Effector CD8-positive, alpha-beta T cell (primary cell): ENCODE measurements at places on chromosomes 4 and X.
A peak's percentile ranks its signal among the peaks of the same experiment; 100 is the strongest.

DNA sequence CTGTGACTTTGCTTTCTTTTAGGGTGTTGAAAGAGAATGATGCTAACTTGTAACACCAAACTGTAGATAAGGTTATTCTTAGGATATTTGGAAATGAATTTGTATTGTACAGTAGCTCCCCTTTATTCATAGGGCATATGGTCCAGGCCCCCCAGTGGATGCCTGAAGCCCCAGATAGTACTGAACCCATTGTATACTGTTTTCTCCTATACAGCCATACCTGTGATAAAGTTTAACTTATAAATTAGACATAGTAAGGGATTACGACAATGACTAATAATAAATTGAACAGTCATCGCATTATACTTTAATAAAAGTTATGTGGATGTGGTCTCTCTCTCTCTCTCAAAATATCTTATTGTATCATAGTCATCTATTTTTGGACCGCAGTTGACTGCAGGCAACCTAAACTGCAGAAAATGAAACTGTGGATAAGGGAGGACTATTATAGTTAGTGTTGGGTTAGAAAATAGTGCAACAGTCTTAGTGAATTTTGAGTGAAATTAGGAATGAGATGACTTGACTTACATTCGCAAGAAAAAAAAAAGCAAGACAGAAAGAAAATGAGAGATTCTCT is 105.1 kb downstream of the CLDN22 start:
- no peak for DNase-seq

GRCh38 chrX:41600291-41600690 is 88.5 kb upstream of the GPR34 start:
- DNase-seq = no peak

- DNase-seq = no peak
These were observed 33.4 kb downstream of the SLC2A9 start for GRCh38 chr4:9987749-9988362.

GRCh38 chr4:165909947-165910346 is 36.9 kb downstream of the TLL1 start:
- DNase-seq = no peak

- DNase-seq = no peak
These were observed 9.4 kb upstream of the CPLX1 start for GRCh38 chr4:835148-836002.

GRCh38 chr4:56424697-56425514 is 10.5 kb downstream of the PPAT start:
- DNase-seq = peak; percentile 6

DNA sequence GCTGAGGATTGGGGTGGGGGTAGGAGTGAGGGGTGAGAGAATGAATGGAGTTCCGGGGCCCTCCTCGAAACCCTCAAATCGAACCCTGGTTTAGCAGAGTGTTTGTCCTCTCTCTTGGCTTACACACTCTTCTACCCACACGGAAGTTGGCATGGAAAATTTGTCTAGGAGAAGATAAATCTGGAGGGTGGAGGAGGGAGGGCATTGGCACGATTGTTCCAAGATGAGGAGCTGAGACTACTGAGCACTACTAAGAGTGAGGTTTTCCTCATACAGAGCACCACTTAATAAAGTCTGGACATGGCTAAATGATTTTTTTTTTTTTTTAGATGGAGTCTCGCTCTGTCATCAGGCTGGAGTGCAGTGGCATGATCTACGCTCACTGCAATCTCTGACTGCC is 33.4 kb downstream of the AKAP4 start:
- DNase-seq = no peak

DNA sequence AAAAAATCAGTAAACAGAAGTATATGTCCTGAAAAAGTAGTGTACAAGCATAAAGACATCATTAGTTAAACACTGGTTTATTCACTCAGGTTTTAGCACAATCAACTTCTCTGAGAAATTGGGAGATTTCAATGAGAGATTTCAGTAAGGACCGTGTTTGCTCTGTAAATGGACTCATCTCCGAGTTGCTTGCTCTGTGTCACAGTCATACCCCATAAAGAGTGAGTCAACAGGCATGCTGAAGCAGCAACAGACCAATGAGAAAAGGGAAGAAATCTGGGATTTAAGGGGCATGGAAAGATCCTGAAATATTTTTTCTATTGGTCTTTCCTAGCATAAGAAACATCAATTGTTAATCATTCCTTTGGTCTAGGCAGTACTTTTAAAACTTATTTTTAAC is 4.7 kb downstream of the GLUD2 start:
- no peak for DNase-seq

DNA sequence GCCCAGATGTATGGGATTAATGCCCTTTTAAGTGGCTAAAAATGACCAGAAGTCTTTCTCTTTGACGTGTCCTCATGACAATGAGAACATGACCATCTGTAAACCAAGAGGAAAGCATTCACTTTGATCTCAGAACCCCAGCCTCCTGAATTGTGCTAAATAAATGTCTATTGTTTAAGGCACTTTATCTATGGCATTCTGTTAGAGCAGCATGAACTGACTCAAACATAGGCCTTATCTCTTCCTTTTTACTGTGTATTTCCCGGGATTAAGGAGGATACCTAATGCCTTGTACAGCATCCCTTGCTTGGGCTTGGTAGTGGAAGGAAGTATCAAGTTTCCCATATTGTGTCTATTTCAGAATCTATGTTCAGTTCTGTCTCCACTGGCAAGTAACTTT is 47.2 kb upstream of the HS3ST1 start:
- DNase-seq = no peak

DNA sequence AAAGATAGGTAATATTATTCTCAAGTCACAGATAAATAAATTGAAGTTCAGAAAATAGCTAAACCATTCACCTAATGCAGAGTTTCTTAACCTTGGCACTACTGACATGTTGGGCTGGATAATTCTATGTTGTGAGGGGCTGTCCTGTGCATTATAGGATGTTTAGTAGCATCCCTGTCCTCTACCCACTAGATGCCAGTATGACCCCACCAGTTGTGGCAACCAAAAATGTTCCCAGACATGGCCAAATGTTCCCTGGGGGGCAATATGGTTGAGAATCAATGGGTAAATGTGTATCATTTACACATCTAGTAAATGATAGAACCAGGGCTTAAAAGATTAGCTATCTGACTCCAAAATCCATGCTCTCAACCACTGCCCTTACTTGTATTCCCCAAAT is 140.9 kb downstream of the COL4A6 start:
- no peak for DNase-seq

DNA sequence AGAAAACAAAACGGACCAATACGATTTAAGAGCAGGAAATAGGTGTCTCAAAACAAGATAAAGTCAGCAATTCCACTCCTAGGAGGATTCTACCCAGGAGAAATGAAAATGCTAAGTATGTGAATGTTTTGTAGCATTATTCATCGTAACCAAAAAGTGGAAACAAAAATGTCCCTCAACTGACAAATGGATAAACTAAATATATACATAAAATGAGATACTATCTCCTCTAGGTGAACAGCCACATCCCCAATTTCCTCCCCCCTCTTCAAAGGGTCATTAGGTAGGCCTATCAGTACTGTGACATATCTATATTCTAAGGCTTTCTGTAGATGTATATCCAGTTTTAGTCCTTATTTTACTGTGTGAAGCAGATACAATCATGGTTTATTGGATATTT is 18.0 kb downstream of the DDX3X start:
- DNase-seq = no peak

- no peak for DNase-seq
These were observed 20.3 kb upstream of the PDCL2 start for GRCh38 chr4:55612341-55612740.

DNA sequence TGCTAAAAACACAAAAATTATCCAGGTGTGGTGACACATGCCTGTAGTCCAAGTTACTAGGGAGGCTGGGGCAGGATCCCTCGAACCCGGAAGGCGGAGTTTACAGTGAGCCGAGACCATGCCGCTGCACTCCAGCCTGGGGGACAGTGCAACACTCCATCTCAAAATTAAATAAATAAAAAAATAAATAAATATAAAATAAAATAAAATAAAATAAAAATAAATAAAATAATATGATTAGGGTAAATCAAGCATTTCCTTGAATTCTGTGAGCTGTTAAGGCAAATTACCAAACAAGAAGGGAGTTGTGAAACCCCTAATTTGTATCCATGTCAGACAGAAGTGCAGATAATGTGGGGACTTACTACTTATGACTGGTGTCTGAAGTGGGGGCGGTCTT is 1928.9 kb upstream of the IGFBP7 start:
- no peak for DNase-seq

GRCh38 chr4:6622744-6623143 is 17.7 kb upstream of the MRFAP1 start:
- no peak for DNase-seq

GRCh38 chr4:183563874-183564273 is 59.0 kb downstream of the ING2 start:
- DNase-seq = no peak

DNA sequence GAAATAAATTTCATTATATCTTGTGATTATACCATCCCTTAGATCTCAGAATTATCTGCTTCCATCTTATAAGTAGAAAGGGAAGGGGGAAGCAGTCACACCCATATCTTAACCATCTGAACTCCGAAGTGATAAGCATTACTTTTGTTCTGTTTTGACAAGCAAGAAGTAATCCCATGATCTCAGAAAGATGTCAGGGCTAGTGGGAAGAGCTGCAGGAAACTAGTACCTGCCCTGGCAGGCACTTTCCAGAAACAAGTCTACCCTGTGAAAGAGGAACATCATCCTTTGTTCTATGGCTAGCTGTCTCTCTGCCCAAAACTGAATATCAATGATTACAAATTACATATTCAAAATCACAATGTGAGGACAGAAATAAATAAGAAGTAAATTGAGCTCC is 244.4 kb downstream of the SPOCK3 start:
- no peak for DNase-seq

DNA sequence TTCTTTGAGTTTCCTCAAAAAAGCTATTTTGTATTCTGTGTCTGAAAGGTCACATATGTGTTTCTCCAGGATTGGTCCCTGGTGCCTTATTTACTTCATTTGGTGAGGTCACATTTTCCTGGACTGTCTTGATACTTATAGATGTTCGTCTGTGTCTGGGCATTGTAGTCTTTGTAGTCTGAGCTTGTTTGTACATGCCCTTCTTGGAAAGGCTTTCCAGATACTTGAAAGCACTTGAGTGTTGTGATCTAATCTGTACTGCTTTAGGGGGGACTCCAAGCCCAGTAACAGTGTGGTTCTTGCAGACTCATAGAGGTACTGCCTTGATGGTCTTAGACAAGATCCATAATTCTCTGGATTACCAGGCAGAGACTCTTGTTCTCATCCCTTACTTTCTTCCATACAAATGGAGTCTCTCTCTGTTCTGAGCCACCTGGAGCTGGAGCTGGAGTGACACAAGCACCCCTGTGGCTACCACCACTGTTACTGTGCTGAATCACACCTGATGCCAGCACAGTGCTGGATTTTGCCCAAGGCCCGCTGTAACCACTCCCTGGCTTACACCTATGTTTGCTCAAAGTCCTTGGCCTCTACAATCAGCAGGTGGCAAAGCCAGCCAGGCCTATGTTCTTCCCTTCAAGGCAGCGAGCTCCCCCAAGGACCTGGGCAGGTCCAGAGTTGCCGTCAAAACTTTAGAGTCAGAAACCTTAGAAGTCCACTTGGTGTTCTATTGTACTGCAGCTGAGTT is 72.3 kb upstream of the EFHC2 start:
- no peak for DNase-seq

DNA sequence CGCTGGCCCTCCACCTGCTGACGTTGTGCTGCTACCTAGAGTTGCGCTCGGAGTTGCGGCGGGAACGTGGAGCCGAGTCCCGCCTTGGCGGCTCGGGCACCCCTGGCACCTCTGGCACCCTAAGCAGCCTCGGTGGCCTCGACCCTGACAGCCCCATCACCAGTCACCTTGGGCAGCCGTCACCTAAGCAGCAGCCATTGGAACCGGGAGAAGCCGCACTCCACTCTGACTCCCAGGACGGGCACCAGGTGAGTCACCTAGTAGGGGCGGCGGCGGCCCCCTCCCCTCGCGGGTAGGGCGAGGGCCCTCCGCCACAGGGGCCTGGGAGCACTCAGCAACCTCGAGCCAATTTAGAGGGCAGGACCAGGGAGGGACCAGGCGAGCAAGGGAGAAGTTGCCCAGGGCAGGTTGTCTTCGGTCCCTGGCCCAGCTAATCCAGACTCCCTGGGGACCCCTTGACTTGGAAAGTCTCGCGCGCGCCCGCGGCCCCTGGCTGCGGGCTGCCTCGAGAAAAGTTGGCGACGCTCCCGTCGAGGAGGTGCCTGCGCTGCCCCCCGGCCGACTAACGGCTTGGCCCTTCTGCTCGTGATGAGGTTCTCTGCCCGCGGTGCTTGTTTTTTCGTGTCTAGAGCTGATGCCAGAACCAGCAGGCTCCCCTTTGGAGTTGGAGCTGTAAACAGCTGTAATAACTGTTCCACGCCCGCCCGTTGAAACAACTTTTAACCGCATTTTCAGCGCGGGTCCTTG is 717 bp downstream of the EDA start:
- no peak for DNase-seq

- DNase-seq = no peak
These were observed 527.7 kb upstream of the CXorf51A start for GRCh38 chrX:147342197-147342596.

DNA sequence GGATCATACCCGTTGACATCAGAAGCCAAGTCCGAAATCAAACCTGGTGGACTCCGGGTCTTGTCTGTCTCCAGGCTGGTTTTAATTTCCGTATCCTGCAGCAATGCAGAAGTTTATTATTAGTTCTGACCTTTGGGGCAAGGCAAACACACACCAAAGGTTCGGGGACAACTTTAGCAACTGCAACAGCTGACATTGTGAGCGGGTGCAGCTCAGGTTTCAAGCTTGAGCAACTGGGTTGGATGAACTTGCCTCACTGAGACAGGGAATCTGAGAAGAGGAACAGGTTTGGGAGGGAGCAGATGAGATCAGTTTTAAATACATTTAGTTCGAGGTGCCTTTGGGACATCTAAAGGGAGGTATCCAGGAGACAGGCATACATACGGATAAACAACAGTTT is 110.7 kb downstream of the GNL3L start:
- DNase-seq = no peak

DNA sequence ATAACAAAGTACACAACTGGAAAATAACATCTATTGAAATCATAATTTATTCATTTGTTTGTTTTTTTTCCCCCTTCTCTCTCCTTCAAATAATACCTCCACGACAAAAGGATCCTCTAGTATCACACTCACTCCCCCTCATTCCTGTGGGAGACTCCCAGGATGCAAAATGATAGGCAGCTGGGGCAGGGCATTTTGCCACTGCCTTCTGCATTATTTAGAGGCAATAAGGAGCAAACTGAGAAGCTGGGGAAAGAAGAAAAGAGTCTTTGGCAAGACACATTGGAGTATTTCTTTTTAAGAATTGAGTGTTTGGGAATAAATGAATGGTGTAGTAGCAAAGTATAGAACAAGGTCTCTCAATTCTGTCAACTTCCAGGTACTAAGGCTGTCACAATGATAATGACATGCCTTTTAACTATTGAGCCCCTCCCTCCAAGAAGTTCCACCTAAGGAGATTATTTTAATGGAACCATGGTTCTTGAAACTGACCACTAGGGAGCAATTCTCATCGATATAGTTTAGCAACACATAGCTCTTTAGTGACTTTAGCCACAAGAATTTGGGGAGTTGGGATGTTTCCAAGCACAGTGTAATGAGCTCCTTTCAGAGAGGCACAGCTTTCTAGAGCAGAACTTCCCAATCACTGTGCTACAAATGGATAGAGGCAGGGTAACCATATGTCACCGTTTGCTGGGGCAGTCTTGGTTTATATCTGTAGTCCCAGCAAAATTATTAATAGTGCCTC is 303.3 kb downstream of the FRMPD4 start:
- no peak for DNase-seq

- DNase-seq = no peak
These were observed 36.0 kb upstream of the MGST2 start for GRCh38 chr4:139629436-139630125.

GRCh38 chrX:74049126-74049525 is 254.9 kb upstream of the ZCCHC13 start:
- no peak for DNase-seq

- no peak for DNase-seq
These were observed 36.7 kb upstream of the SORCS2 start for GRCh38 chr4:7155590-7156071.
